ENCODE measurements at places on chromosomes 16 and 17. TPM values are rescaled to one million over a fixed set of nuclear protein-coding genes. Genes with fewer than 3 reads are reported as not detected.

The VPS25 gene
- 26.1 TPM for total RNA-seq

The TEKT1 gene
- total RNA-seq = 0.41 TPM

- DNase-seq = no peak
Measured at GRCh38 chr16:4314532-4315185, 1.2 kb upstream of the GLIS2 start.

GRCh38 chr17:16934836-16935235 lies 37.1 kb downstream of the TNFRSF13B start:
- DNase-seq = no peak

DNA sequence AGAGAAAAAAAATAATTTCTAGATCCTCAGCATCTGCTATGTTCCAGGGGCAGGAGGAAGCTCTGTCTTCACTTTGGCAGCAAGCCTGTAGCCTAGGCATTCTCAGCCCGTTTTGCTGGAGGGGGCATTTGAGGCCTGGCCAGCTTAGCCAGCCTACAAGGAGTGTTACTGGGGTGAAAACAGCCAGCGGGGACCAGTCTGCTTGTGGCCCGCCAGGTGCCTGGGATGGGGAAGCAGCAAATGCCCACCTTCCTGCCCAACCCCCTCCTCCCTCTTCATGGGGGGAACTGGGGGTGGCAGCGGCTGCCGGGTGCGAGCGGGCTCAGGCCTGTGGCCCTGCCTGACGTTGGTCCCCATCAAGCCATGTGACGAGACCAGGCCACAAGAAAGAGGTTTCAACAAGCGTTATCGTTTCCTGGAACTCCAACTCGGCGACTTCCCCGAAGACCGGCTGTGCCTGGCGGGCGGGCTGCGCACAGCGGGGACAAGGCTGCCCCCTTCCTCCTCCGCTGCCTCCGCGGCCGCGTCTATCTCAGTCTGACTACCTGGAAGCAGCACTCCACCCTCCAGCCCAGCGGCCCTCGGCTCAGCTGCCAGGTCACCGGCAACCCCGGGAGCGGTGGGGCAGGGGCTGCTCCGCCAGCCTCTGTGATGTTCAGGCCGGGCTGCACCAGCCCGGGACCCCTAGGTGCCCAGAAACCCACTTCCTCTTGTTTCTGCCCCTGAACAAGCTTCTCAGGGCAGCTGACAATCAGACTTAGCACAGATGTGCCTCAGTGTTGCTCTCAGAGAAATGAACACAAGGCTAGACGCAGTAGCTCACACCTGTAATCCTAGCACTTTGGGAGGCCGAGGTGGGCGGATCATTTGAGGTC lies 22.9 kb downstream of the SOCS1 start:
- DNase-seq = no peak

GRCh38 chr16:61128545-61129323 lies 907.5 kb downstream of the CDH8 start:
- DNase-seq = no peak

DNA sequence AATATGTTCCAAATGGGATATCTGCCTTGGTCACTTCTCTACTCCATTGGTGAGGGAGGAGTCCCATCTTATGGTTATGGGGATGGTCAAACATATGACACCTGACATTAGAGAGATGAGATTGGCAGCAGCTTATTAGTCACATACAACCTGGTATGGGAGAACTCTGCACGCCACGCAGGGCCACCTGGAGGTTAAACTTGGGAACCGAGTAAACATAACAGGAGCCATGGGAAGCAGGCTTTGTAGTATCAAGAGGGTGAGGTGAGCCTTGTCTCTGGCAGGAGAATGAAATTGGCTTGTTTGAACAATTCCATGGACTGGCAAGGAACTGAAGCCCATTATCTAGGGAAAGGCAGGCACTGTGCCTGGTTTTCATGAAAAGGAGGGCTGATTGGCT lies 238.7 kb upstream of the ELAC2 start:
- no peak for DNase-seq

DNA sequence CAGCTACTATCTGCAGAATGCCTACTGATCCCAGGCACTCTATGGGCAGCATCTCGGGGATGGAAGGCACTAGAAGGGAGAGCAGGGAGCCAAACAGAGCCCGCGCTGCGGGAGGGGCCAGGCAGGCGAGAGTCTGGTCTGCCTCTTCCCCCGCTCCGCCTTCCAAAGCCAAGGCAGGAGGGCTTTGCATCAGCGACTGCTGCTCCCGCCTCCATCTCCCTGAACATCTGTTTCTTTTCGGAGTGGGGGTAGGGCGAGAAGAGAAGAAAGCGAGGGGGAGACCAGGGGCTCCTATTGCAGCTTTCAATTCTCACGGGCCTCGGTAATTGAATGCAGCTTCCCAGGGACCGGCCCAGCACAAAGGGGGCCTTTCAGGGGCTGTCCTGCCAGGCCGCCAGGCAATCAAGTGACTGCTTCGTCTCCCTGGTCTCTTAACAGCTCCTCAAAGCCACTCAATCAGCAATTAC lies 31.4 kb upstream of the CDC42EP4 start:
- peak; percentile 55 for DNase-seq

DNA sequence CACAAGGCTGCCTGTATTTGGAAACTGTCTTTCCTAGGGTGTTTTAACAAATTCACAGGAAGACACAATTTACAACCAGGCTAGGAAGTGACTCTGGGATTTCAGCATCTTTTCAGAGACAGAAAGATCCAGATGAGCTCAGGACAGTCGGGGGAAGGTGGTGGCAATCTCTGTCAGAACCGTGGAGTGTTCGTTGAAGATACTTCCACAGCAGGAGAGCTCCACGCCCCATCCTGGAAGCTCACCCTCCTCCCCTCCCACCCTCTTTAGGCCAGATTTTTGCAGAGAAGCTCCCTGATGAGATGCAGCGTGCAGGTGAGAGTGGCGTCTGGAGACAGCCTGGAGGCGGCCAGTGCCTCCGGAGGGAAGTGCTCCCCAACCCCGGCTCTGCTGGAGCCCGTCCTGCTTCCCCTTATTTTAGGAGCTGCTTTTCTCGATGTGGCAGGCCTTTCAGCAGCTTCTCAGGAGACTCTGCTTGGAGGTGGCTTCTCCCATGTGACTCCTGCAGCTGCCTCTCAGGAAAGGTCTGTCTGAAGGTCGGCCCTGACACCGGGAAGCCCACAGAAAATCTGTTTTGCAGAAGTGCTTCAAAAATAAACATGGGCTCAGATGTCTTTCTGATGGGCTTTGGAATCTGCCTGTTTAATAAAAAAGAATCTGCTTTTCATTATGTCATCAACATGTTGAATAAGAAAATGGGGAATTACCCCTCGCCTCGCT lies 186.4 kb upstream of the CHMP6 start:
- no peak for DNase-seq

- DNase-seq = peak; percentile 93
Measured at GRCh38 chr17:43832976-43833829, at the start of gene MPP3. TSS of gene MPP3 (minus strand) at chr17:43833146. CDS start at chr17:43831906, 1,240 bp downstream.

Data from frontal cortex (tissue), 4 donors.